Smooth muscle cell of trachea (primary cell): ENCODE measurements at places on chromosomes 12 and 14. TPM values are rescaled to one million over a fixed set of nuclear protein-coding genes. Genes with fewer than 3 reads are reported as not detected.

SRRM4 gene
- total RNA-seq, result under 0.01 TPM in 1 of 2 replicates, not detected in the other

GPR65 gene
- total RNA-seq, result under 0.01 TPM in 1 of 2 replicates, not detected in the other

SLC11A2 gene
- 62.7 and 84.5 TPM in 2 replicates for total RNA-seq

COL2A1 gene
- under 0.01 and 0.15 TPM in 2 replicates for total RNA-seq

B3GNT4 gene
- total RNA-seq, result 0.33 TPM in 1 of 2 replicates, not detected in the other

PDE3A gene
- 0.50 and 2.6 TPM in 2 replicates for total RNA-seq

TMTC1 gene
- 44.1 and 125 TPM in 2 replicates for total RNA-seq
